ENCODE measurements at places on chromosomes 2 and 18.

DNA sequence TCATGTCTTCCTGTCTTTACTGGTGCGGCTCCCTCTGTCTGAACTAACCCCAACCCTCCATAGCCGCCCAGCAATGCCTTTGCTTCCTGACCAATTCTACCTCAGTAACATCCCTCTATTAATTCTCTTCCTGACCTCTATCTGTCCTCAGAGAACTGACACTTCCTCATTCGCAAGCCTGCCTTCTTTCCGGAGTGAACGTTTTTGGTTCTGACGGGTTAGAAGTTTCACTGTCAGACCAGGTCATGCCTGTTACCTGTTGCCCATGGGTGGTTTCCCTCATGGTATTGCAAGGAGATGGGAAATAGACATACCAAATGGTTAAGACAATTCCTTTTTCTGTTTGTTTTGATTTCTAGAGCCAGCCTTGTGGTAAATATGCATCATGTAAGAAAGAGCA is 453.4 kb upstream of the SLC14A2 start:
- DNase-seq = no peak

DNA sequence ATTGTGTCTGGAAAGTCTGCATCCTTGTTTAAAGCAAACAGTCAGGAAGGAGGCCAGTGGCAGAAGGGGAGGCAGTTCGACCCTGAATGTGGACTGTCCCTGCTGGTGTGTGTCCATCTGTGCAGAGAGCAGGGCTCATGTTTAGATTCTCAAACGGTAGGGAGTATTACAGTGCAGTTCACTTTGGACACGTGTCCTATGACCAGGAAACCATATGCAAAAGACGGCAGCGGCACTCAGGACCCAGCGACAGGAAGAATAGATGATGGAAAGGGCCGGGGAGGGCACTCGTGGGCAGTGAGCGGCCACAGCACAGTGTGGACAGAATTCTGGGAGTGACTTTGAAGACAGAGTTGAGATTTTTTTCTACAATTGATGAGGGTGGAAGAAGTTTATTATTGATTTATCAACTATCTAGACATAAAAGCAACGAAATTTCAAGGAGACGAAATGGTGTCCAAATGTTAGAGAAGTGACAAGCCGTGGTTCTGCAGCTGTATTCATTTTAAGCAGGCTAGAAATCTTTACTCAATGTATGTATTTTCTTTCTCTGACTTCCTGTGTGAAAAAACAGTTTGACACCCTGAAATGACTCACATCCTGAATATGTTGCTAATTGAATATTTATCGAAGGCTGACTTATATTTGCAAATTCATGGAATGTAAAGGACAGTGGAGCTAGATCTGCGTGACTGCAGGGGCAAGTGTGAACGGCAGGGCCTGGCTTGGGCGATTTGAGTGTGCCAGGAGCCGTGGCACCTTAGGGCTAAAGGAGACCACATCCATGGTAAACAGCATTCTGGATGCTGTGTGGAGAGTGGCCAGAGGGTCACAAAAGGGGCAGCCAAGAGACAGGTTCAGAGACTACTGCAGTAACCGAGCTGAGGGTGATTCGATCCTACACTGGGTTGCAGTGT is 214.2 kb downstream of the PTGR3 start:
- DNase-seq = peak; percentile 11

DNA sequence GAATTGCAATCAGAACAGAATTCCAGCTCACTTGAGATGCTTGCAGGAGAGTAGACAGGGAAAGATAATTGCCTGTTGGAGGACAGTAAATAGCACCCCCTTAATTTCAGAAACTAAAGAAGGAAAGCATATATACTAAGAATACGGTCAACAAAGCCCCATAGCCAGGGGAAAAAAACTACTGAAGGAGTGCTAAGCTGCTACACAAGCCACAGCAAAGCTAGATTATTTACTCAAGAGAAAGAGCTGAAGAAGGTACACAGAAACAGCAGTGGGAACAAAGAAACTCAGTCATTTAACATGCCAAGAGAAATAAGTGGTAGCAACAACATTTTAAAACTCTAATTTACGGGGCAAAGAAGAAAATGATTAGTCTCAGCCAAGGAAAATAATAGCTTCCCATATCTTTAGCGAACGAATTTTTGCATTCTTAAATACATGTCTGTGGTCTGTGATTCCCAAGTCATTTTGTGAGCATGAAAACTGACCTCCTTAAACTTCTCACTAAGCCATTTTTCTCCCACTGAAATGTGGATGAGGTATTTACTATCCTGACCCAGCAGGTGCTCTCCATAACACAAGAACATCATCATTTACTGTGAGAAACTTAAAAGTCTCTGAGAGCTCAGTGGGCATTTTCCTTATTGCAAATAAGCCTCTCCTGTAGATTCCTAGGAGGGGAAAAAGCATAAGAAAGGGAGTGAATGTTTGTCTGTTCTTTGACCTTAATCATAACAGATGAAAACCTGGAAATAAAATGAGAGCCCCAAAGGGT is 196.0 kb downstream of the PAX3 start:
- no peak for DNase-seq

DNA sequence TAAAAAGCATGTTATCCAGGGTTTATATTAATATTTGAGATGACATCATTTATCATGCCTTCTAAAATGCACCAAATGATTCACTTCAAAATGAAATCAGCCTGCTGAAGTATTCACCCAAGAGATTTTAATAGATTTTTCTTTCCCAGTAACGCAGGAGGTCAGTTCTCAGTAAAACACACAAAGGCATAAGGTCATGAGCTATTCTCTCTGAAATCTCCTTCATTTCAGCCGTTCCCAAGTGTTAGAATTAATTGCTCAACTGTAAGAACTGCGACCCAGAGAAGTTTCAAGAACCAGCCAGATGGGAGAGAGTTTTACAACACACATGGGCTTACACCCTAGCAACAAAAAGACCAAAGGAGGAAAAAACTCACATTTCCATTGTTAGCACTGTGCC is 84.2 kb upstream of the PHLPP1 start:
- no peak for DNase-seq

DNA sequence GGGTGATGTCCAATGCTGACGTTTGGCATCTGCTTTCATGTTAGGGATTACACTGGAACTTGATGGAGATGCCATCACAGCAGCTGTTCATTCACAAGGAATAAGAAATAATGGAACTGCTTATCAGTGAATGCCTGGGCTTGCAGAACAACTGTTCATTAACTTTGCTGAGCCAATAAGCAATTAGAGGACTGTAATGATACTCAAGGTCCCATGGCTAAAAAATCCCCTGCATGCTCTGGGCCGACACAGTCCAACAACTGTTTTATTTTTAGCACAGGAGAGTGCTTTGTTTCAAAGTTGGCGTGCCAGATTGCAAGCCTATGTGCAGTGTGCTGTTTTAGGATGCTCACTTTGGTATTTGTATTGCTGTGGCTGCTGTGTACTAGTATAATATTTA is 408.0 kb upstream of the RGPD4 start:
- no peak for DNase-seq

DNA sequence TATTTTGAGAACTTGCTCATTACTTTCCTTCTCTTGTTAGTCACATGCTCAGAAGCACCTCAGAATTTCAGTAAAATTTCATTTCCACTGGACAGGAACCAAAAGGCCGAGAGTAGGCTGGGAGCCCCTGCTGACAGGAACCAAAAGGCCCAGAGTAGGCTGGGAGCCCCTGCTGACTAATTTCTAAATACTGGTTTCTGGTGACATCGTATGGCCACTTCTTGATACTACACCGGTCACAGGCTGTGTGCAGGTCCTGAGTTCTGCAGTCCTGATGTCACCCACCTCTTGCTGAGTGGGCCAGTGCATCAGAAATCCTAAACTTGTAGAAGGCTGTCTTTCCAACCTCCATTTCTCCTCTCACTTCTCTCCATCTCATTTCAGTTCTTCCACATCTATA is 17.7 kb upstream of the EN1 start:
- peak; percentile 67 for DNase-seq

GRCh38 chr18:49658823-49659404 is 97.1 kb downstream of the LIPG start:
- no peak for DNase-seq

- DNase-seq = peak; percentile 88
Measured at GRCh38 chr2:105600949-105601794, 143.5 kb upstream of the NCK2 start.

DNA sequence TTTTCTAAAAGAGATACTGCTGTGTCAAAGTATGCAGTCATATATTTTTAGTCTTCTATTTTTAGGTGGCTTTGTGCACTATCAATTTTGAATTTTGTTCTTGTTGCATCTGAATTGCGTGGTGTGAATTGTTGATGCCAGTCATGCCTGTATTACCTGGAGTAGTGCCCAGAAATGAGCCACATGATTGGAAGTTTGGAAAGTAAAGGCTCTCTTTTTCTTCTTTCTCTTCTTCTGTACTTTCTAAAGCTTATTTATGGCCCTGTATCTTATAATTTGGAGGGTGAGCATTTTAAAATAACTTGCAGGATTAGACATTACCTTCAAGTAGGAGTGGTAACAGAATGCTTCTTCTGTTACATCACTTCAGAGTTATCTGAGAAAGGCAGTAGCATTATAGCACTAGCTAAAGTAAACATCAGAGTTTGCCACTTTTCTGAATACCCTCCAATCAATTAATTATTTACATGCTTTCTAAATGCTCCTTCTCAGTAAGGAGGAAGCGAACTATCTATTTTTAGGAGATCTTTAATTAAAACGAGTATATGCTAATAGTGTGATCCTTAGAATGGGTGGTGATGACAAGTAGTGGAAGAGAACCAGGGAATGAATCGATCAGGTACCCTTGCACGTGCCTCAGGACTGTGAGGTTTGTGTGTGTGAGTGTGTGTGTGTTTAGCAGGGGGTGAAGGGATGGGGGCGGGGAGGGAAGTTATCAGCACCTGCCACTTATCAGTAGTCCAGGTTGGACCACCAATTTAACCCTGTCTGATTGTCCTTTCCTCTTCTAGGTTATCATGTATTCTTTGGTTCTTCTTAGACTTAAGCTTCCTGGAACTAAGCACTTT is 112.5 kb downstream of the MAP3K20 start:
- DNase-seq = peak; percentile 67

- no peak for DNase-seq
Measured at GRCh38 chr18:6363216-6363615, 51.5 kb downstream of the L3MBTL4 start.

DNA sequence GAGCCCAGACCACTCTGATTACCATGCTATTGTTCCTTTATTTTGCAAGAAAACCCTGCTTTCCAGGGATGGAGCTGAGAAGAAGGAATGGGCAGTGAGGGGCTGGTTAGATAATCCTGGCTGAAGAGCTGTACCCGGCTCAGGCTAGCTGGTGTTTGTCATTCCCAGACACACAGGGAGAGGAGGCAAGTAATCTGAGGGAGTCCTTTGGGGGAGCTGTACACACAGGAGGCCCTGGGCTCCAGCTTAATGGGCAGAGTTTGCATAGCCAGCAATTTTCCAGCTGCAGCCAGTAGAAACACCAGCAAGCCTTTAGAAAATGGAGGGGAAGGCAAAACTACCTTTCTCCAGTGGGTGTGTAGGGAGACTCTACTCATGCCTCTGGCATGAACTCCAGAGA is 259.3 kb downstream of the SOX11 start:
- no peak for DNase-seq

DNA sequence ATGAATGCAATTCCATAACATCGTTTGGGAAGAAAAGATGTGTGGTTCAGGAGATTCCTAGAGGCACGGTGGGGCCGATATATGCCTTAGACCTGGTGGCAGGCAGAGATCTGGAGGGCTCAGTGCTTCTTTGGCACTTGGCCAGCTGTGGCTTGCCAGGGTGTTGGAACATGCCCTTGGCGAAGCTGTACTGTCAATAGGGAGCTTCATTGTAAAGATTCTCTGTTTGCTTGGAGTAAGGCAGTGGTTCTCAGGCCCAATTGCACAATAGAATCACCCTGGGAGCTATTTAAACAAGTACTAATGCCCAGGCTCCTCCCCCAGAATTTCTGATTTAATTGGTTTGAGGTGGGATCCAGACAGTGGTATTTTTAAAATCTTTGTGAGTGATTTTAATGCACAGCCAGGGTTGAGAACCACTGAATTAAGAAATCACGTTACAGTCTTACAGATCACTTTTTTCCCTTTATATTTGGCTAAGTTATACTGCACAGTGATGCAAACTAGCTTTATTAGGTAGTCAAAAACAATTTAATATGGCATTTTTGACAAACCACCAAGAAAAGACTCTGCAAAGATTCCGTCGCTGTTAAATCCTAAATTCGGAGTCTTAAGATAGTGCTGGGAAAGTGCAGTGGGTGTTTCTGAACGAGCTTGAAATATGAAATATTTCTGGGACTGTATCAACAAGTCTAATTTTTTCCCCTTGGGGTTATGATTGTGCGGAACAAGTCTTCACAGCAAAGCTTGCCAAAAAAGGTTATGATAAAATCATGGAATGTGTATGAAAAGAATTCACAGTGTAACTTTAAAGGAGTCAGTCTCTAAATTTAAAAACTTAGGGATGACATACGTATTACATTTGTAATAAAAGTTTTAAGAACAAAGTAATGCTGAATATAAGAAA is 78.0 kb downstream of the CRIM1 start:
- DNase-seq = peak; percentile 85

DNA sequence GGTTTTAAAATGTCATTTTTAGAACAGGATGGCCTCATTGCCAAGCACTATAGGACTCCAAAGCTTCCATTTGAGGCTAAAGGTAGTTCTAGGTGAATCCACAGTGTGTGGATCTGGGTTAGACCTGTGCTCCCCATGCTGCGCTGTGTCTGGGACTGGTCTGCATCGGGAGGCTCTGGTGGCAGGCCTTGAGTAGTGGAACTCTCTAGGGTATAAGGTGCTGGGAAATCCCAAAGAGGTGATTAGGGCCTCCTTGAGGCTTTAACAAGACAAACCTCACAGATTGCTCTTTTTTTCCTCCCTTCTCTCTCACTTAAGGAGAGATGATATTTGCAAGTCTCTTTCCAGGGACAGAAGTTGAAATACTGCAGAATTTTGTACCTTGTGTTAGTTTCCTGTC is 9.3 kb downstream of the SEC11C start:
- DNase-seq = no peak

- DNase-seq = peak; percentile 37
Measured at GRCh38 chr2:119508756-119509155, 15.5 kb downstream of the SCTR start.

DNA sequence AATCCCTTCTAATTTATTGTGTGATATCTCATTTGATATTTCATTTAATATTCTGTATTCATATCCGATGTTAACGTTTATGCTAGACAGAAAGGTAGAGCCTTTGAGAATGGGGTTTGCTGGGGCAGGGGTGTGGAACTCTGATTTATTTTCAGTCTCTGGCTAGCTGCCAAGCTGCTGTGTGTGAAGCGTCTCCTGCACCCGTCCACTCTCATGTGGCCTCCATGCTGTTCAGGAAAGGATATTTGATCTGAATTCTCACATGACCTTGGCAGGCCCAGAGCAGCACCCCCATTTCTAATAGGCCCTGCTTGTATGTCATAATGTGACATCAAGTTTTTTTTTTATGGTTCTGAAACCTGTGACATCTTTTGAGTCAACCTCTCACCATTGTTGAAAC is 1.6 kb downstream of the IL1R1 start:
- DNase-seq = peak; percentile 69

GRCh38 chr2:190835303-190835930 is 45.2 kb upstream of the GLS start:
- peak; percentile 88 for DNase-seq
